H9 (cell line): ENCODE measurements at places on chromosomes 7 and 10.

DNA sequence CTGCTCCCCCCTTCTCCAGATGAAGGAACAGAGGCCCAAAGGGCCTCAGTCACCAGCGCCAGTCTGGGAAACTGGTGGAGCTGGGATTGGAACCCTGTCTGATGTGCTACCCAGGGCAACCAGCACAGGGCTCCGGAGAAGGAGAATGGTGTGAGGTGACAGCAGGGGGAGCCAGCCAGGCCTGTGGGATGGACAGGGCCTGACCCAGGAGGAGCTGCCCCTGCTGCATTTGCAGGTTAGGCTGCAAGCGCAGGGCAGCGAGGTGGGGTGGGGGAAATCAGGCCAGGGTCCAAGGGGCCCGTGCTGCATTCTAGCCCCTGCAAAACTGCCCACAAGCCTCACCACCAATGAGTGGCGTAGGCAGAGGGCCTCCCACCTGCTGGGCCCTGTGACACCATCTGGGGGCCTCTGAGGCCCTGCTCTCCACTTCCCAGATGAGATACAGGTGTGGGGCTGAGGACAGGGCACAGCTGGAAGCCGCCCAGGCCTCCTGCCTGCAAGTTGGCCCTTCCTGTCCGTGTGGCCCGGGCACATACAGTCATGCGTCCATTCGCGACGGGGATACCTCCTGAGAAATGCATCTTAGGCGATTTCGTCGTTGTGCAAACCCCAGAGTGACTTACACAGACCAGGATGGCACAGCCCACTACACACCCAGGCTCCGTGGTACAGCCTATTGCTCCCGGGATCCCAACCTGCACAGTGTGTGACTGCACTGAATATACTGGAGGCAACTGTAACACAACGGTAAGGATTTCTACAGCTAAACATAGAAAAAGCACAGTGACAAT is 45.3 kb downstream of the RASGEF1A start:
- H3K4me3 ChIP-seq: no peak overlapping the region
- H3K4me1 ChIP-seq: no peaks in the 10 kb centered on the region
- H3K27ac ChIP-seq: no peak overlapping the region
- H3K27me3 ChIP-seq: no peaks in the 10 kb centered on the region
- no peaks in the 10 kb centered on the region for H3K36me3 ChIP-seq

DNA sequence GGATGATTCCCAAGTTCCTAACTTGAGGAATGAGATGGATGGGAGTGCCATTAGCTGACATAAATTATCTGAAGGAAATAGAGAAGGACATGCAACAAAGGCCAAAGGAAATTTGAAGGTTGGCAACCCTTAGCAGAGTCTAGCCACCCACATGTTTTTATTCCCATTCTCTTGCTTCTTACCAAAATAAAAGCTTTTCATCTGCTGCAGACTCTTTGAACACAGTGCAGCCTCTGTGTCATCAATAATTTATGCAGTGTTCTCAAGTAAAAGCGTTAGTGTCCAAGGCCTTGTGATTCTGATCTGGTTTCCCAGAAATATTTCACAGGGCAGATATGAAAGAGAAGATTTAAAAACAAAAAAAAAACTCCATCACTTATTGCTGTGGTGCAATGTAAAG is 98.5 kb downstream of the ST7 start:
- no peaks in the 10 kb centered on the region for H3K36me3 ChIP-seq
- no peak overlapping the region for H3K27ac ChIP-seq
- H3K4me3 ChIP-seq: no peak overlapping the region
- DNase-seq: no peak
- no peaks in the 10 kb centered on the region for H3K27me3 ChIP-seq

GRCh38 chr10:132776821-132777220 is 9.1 kb downstream of the NKX6-2 start:
- H3K27ac ChIP-seq: no peak overlapping the region
- H3K4me3 ChIP-seq: no peak overlapping the region
- H3K4me1 ChIP-seq: no peaks in the 10 kb centered on the region
- peaks cover 4% of the 10 kb centered on the region; the same call in 1 of the 2 replicates for H3K27me3 ChIP-seq
- no peak for DNase-seq

DNA sequence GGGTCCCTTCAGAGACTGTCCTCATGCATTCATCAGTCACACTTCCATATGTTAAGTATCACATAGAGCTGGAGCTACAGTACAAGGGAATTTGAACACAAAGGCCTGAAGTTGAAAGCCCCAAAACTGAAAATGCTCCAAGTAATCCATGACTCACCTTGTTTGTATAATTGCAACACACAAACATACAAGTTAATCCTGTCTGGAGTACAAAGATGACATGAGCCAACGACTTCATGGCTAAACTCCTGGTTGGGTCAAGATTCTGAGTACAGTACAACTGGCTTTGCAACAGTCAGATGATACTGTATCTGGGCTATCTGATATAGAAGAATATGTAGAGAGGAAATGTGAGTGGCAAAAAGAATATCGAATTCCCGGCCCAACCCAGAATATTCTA is 73.1 kb upstream of the AASS start:
- H3K4me1 ChIP-seq: no peaks in the 10 kb centered on the region
- H3K27ac ChIP-seq: no peak overlapping the region
- no peaks in the 10 kb centered on the region for H3K36me3 ChIP-seq

- H3K4me1 ChIP-seq: no peaks in the 10 kb centered on the region
- no peaks in the 10 kb centered on the region for H3K27me3 ChIP-seq
- H3K36me3 ChIP-seq: peaks cover 14% of the 10 kb centered on the region; the same call in 1 of the 2 replicates
- H3K4me3 ChIP-seq: peak overlapping the region; percentile 78
- peak; percentile 63 for DNase-seq
- H3K27ac ChIP-seq: no peak overlapping the region
Observed at GRCh38 chr10:32347363-32348022, 535 bp upstream of the EPC1 start.

GRCh38 chr10:30447125-30447799 is 13.3 kb downstream of the MAP3K8 start:
- DNase-seq: no peak
- no peaks in the 10 kb centered on the region for H3K4me1 ChIP-seq
- no peaks in the 10 kb centered on the region for H3K27me3 ChIP-seq
- peaks cover 7% of the 10 kb centered on the region for H3K36me3 ChIP-seq
- H3K4me3 ChIP-seq: no peak overlapping the region

- no peak overlapping the region for H3K27ac ChIP-seq
- H3K4me1 ChIP-seq: peaks cover 8% of the 10 kb centered on the region; the same call in 1 of the 2 replicates
- no peaks in the 10 kb centered on the region for H3K36me3 ChIP-seq
- H3K27me3 ChIP-seq: no peaks in the 10 kb centered on the region
- no peak overlapping the region for H3K4me3 ChIP-seq
- DNase-seq: no peak
Observed at GRCh38 chr7:29281782-29282541, 87.4 kb downstream of the CHN2 start.

GRCh38 chr7:144384071-144384470 is 19.4 kb downstream of the NOBOX start:
- no peak overlapping the region for H3K4me3 ChIP-seq
- H3K27ac ChIP-seq: no peak overlapping the region
- peak; percentile 20 for DNase-seq
- H3K36me3 ChIP-seq: no peaks in the 10 kb centered on the region; the same call in 1 of the 3 replicates
